GM13976 (cell line): ENCODE measurements at places on chromosomes 2 and 18.

DNA sequence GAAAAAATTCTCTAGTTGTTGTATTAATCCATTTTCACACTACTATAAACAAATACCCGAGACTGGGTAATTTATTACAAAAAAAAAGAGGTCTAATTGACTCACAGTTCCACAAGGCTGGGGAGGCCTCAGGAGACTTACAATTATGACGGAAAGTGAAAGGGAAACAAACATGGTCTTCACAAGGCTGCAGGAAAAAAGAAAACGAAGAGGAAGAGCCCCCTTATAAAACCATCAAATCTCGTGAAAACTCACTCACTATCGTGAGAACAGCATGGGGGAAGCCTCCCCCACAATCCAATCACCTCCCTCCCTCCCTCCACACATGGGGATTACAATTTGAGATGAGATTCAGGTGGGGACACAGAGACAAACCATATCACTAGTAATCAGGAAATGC is 61.7 kb upstream of the SPTBN1 start:
- DNase-seq = no peak

- DNase-seq = no peak
These were observed 37.9 kb upstream of the SMAD7 start for GRCh38 chr18:48988508-48989303.

DNA sequence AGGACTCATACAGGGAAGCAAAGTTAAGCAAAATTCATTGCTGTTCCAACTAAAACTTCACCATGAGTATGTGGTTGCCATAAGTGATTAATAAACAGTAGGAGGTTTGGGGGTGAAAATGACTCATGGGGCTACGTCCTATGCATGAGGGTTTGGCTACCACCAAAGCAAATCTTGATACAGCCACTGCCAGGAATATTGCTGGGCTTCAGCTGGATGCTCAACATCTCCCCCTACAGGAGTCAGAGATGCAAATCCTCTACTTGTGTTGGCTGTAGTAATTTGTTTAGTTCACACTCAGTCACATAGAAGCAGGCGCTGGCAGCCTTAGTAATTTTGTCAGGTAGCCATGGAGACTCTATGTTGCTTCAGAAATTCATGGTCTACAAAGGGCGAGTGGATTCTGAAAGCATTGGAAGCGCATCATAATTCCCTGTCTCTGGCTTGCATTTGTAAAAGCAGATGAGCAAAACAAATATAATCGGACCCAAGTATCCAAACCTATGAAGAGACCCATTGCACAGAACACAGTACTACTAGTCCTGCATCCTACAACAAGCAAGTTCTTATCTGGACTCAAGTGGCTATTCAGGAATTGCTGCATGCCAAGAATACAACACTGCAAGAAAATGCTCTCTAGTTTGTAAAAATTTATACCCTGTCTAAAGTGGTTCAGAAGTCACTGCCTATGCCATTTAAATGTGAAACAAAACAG is 76.0 kb downstream of the CD28 start:
- peak; percentile 70 for DNase-seq

DNA sequence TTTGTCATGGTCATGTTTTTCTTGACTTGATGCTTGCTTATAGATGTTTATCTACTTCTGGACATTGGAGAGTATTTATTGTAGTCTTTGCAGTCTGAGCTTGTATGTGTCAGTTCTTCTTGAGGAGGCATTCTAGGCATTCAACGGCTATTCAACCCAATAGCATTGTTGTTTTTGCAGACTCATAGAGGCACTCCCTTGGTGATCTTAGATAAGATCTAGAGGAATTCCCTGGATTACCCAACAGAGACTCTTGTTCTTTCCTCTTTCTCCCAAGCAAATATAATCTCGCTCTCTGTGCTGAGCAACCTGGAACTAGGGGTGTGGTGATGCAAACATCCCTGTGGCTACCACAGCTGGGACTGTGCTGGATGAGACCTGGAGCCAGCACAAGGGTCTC is 40.4 kb downstream of the SYT4 start:
- DNase-seq = no peak

DNA sequence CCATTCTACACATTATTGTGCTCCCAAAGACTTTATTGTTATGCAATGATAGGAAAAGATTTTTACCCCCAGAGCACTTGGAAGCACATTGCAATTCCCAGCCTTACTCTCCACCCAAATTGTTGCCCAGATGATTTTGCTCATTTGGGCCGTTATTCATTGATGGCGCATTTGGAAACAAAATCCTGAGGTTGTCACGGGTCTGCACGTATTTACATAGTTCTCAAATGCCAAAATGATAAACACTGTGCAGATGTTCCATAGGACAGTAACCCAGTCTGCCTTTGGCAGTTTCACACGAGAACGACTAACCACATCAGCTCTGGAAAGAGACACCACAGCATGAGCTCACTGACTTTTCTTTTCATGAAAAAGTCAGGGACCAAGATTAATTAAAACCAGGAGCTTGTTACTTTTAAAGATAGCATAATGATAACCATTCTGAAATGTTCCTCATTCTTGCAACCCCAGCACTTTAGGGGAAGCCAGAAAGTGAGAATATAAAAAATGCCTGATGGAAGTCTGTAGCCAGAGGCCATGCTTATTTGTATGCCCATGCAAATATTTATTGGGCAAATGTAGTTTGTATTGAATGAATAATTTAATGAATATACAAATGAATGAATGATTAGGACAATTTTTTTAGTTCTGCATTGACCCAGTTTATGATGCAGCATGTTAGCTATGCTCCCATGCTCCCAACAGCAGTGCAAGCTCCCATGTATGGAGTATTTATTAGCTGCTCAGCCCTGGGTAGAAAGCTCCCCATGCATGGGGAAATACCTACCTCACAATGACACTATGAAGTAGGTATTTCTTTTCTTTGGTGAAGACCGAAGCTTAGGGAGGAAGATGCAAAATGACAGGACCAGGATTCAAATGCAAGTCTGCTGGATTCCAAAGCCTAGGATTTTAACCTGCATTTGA is 84.6 kb downstream of the MAIP1 start:
- no peak for DNase-seq

- no peak for DNase-seq
These were observed 486.4 kb downstream of the FBXO15 start for GRCh38 chr18:73660931-73661856.

- DNase-seq = no peak
These were observed 36.5 kb downstream of the GPD2 start for GRCh38 chr2:156472686-156473085.

DNA sequence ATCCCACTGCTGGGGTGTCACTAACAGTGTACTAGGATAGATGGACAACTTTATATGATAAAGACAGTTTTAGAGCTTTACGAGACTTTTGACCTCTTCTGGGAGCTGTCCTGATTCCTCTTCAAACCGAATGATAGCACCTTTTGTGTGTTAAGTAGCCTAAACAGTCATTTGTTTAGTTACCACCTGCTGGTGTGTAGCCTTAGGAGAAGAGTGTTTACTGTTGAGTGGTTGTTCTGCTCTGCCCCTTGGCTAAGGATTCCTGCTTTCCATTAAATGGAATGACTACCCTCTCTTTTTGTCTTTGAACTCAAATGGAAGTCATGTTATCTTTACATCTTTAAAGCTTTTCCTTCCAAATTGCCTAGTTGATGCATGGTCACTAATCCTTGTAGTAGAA is 28.0 kb upstream of the MGAT5 start:
- DNase-seq = no peak

- DNase-seq = no peak
These were observed 87.6 kb downstream of the PLCL1 start for GRCh38 chr2:197891897-197892442.

DNA sequence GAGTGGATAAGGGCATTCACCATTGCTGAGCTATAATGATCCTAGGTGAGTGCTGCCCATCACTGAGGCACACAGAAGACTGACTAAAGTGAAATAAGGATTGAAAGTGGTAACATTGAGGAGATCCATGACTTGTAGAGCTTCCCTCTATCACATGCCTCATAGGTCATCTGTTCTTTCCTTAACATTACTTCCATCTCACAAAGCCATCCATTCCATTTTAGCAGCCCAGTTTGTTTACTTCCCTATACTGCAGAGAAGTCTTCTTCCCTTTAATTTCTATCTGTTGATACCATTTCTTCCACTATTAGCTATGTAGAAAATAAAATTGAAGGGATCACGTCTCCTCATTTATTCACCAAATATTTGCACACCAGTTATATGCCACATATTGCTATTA is 32.1 kb downstream of the ME2 start:
- no peak for DNase-seq

DNA sequence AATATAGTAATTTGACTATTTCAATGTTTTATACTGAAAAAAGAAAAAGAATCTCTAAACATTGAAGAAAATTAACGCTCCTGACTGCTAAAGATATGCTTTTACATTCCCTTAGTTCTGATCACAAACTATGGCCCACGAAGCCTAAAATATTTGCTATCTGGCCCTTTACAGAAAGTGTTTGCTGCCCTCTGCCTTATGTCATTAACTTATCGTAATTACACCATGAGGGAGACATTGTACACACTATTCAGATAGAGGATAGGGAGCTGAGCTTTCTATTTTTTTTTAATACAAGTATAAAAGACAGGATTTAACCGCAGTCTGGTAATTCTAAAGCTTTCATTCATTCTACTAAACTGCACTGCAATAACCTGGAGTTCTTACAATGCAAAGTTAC is 393.1 kb upstream of the DCC start:
- no peak for DNase-seq
